ENCODE measurements at places on chromosomes 2 and 18.
A peak's percentile ranks its signal among the peaks of the same experiment; 100 is the strongest.

- DNase-seq, result no peak
These were observed 1412.0 kb upstream of the ZEB2 start for GRCh38 chr2:145931781-145932395.

DNA sequence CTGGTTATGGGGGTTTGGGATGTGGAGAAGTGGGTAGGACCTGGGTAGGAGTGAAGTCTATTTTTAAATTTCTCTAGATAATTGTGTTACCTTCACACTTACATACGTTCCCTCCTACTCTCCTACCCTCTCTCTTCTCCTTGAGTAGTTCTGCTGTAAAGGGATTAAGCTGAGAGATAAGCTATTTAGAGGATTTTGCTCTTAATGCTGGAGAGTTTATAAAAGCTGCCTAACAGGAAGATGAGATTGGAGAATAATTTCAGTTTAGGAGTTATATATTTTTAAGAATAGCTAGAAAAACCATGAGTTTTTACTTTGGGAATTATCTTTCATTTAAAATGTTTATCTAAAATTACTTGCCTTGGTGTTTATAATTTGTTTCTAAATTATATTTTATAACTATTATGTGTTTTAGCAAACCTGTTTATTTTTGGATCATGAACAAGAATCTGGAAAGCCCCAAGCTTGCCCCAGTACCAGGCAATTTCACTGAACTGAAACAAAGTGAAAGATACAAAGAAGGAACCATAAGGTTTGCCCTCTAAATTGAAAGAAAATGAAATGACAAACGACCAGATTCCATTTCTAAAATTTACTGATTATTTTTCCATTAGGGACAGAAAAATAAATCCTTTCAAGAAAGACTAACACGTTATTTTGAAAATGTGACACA, 101.5 kb downstream of the ZNF532 start:
- DNase-seq, result no peak

GRCh38 chr2:129892773-129893172, 86.7 kb upstream of the RAB6C start:
- DNase-seq, result peak; percentile 22

- no peak for DNase-seq
These were observed 167.3 kb downstream of the HRH4 start for GRCh38 chr18:24627644-24628315.

DNA sequence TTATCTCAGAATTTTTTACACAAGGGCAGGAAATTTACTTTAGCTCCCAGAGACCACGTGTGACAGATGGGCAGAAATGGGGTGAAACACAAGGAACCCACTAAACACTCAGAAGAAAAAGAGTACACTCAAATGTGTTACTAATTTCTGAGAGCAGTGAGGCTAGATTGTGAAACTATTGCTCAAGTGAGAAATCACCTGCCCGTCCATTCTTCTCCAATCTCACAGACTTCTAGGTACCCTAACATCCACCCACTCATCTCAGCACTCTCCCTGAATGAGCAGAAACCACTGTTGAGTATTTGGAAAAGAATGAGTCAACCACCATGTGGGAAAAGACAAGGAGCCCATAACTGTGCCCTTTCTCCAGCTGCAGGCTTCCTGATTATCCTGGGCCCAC, 293.0 kb upstream of the CDH2 start:
- no peak for DNase-seq

GRCh38 chr2:207231967-207232366, 66.2 kb upstream of the KLF7 start:
- no peak for DNase-seq

DNA sequence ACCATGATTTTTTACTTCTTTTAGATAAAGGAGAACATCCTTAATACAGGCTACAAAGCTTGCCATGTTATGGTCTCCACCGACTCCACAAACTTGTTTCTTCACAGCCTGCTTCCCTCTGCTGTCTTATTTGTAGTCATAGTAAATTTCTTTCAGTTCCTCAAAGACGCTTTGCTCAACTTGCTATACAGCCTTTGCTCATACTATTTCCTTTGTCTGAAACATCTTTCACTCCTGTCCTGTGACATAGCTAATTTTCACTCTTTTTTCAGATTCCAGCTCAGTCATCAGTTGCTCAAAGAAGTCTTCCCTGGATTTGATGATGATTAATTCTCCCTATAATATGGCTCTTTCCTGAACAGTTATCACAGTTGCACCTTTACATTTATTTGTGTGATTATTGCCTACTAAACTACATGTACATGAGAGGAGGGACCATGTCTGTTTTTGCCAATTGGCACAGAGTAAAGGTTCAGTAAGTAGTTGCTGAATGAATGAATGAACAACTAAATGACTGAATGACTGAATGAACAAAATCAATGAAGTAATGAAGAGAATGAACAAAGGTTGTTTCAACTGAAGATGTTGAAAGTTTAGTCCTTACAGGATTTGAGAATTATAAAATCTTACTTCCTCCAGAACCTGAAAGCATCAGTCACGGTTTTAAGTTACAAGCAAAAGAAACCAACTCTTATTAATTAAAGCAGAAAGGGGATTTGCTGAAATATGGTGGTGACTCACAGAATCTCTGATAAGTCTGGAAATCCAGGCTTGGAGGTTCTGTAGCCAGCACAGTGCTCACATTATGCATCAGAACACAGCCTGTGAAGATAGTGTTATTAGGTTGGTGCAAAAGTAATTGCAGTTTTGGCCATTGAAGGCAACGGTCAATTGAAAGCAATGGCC, 186.4 kb upstream of the FAM98A start:
- no peak for DNase-seq

DNA sequence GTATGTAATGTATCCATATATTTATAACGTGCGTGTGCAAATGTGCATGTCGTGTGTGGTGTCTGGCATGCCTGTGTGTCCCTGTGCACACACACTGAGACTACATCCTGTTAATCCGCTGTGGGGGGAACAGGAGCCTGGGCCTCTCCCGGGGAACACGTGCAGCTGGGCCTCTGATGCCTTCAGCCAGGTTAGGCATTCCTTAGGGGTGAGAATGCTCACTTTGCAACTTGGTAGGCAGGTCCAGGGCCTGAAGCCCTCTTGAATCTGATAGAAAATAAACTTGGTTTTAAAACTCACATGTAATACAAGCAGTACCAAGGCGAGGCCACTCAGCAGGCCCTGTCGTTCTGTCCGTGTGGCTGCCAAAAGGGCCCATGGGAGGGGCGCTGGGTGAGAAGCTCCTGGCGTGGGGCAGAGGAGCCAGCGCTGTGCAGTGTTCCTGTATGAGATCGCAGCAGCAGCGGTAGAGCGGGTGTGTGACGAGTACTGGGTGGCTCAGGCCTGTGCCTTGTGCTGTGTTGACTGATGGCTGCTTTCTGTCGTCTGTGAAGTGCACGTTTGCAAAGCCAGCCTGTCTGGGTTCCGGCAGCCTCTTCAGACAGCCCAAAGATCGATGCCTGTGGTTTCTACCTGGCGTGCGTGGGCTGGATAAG, 16.2 kb downstream of the SALL3 start:
- DNase-seq, result no peak

GRCh38 chr2:186460465-186460864, 25.6 kb upstream of the ZC3H15 start:
- no peak for DNase-seq

DNA sequence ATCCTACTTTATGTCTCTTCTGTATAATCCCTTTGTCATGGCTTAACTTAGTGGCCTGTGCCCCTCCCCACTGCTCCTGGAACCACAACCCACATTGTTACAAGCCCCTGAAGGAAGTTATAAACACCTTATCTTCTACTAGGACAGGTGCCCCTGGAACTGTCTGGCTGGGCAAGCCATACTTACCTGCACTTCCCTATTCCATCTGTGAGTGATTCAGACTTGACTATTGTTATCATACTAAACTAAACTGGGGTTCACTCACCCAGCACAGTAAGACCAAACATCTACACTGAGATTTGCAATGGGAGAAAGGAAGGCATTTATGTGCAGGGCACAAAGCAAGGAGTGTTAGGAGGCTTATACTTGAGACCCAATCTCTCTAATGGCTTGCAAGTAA, 3.7 kb upstream of the UGT1A6 start:
- no peak for DNase-seq

Measured in endodermal cell (in vitro differentiated cells).